Stimulated activated CD4-positive, alpha-beta T cell treated with anti-CD3 and anti-CD28 coated beads, TNF-alpha, amount 100 ng/mL, for 1 hour (primary cell): ENCODE measurements at places on chromosomes 7 and 10.

- DNase-seq = no peak
Measured at GRCh38 chr7:135023622-135024021, 37.3 kb downstream of the AGBL3 start.

DNA sequence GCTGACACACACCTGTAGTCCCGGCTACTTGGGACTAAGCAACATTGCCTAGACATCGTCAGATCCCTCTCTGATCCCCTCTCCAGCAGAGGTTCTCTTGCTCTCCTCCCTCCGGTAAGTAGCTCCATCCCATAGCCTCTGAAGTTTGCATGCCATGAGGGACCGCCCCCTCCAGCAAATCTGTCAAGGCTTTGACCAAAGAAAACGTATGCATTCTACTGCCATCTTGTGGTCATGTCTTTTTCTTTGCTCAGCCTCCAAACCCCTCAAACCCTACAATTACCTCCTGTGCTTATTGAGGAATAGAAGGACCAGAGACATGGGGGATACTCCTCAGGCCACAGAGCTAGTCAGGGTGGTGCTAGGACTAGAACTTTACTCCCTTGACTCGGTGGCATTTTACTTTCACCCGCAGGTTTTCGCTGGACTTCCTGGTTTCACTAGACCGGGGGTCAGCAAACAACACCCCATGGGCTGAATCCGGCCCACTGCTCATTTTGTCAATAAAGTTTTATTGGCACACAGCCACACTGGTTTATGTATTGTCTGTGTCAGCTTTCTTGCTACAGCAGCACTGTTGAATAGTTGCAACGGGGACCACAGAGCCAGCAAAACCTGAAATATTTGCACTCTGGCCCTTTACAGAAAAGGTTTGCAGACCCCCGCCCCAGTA lies 202.6 kb upstream of the FOXK1 start:
- DNase-seq = no peak

- DNase-seq = no peak
Measured at GRCh38 chr10:50497758-50498157, 126.0 kb downstream of the SGMS1 start.

GRCh38 chr7:129122751-129123509 lies 21.6 kb upstream of the TSPAN33 start:
- no peak for DNase-seq

GRCh38 chr10:132113206-132113605 lies 47.5 kb downstream of the JAKMIP3 start:
- DNase-seq = no peak

DNA sequence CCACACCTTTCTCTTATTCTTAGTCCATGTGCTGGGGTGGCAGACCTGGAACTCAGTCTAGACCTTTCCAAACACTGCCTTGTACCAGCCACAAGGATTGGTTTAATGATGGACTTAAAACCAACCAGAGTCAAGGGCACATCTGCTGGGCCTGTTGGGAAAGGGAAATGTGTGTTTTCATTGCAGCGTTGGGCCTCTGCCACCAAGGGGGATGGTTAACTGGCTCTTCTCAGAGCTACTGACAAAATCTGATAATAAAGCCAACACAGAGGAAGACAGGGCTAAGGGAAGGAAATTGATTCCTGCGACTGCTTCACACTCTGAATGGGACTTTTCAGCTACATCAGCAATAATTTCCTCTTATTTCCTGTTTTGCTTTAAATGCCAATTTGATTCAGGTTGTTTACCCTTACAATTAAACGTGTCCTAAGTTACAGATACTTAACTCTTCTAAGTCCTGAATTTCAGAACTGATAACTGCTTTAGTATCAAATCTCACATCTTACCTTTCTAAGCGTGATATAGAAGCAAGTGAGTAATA lies 68.4 kb upstream of the MALRD1 start:
- DNase-seq = no peak

DNA sequence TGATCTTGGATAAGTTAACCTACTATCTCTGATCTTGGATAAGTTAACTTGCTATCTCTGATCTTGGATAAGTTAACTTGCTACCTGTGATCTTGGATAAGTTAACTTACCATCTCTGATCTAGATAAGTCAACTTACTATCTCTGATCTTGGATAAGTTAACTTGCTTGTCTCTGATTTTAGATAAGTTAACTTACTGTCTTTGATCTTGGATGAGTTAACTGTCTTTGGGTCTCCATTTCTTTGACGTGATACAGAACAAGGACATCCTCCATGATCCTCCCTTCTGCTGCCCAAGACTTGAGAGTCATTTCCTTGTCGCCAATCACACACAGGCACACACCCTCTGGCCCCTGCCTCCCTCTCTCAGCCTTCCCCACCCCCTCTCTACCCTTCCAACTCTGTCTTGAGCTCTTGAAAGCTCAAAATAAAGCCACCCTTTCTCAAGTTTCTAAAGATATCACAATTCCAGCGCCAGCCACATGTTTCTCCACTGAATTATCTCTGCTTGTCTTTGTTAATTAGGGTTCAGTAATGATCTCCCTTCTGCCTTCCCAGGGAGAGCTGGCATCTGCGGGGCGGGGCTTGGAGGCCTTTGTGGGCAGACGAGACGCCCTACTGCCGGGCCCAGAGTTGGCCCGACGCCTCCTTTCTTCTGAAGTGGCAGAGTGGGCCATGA lies 85.1 kb upstream of the GTF2I start:
- DNase-seq = no peak
